ENCODE measurements at places on chromosomes 3 and 15.

GRCh38 chr3:89803711-89804110 lies 696.3 kb downstream of the EPHA3 start:
- DNase-seq: no peak

GRCh38 chr3:190306513-190307163 lies 15.6 kb downstream of the CLDN1 start:
- DNase-seq: peak; percentile 81

- DNase-seq: no peak
These were observed 817.8 kb upstream of the NECTIN3 start for GRCh38 chr3:110253794-110254193.

DNA sequence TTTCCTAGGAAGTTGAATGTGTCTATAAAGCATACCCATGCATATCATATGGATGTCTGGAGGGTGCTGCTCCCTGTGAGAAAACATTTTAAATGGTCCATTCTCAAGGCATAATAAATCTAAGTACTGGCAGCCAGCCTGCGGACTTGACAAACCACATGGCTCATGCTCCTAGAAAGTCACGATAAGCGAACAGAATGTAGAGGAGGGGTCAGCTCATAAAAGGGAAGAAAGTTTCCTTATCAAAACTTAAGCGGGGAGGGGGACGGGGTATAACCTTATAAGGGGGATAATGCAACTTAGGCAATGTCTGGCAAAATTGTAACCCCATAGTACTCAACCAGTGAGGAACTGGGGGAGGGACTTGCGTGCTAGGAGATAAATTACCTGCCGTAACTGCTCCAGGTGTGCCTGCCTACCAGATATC lies 159.8 kb upstream of the LMCD1 start:
- no peak for DNase-seq

GRCh38 chr3:35598804-35599203 lies 40.5 kb upstream of the ARPP21 start:
- no peak for DNase-seq

DNA sequence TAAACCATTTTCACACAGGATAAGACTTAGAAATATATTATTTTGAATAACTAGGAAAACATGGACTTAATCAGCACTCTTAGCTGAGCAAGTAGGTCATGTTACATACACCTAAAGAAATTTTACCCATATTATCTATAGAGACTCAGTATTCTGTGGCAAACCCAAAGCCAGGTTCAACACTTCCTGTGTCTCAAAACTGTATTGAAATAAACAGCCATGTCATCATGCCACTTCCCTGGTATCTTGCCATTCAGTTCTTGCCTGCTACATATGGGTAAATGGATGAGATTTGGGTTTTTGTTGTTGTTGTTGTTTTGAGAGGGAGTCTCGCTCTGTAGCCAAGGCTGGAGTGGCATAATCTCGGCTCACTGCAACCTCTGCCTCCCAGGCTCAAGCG lies 141.5 kb upstream of the PLXND1 start:
- DNase-seq: no peak

GRCh38 chr15:90620379-90621067 lies 90.8 kb downstream of the CRTC3 start:
- DNase-seq: peak; percentile 20

- peak; percentile 56 for DNase-seq
These were observed 16.3 kb downstream of the BMF start for GRCh38 chr15:40092256-40092978.

DNA sequence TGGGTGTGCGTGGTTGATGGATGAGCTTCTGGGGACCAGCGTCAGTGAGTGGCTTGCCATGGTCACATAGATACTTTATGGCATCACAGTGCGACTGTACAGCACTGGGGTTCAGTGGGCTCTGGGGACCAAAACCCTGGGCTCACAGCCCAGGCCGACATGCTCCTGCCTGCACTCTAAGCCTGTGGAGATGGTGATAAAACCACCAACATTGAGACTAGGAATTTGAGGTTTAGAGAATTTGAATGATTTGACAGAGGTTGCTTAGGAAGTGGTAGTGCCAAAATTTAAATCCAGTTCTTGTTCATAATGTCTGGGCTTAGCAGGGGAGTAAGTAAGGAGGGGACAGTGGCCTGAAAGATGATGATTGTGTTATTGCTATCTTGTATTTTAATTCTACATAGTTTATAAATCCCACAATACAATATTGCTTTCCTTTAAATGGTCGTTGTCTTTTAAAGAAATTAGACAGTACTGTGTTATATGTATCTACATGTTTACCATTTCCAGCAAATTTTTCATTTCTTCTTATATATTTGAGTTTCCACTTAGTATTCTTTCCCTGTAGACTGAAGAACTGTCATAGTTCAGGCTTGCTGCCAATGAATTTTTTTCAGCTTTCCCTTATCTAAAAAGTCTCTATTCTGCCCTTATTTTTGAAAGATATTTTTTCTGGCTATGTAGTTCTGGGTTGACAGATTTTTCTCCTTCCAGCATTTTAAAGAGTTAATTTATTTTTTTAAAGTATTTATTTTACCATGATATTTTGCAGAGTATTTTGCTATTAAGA lies 235.4 kb upstream of the RGMA start:
- DNase-seq: no peak

- peak; percentile 57 for DNase-seq
These were observed 64.1 kb downstream of the TLE3 start for GRCh38 chr15:70033529-70034140.

GRCh38 chr3:31896648-31897433 lies 84.2 kb downstream of the OSBPL10 start:
- DNase-seq: no peak

DNA sequence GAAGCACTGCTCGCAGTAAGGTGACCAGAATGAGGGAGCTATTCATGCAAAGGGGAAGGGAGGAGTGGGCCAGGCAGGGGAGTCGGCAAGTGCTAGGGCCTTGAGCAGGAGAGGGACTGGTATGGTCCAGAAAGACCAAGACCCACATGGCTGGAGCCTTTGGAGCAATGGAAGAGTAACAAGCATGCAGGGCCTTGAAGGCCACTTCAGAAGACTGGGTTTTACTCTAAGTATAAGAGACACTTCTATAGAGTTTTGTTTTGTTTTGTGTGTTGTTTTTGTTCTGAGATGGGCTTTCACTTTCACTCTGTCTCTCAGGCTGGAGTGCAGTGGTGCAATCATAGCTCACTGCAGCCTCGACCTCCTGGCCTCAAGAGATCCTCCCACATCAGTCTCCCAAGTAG lies 42.0 kb downstream of the BFSP2 start:
- DNase-seq: no peak

DNA sequence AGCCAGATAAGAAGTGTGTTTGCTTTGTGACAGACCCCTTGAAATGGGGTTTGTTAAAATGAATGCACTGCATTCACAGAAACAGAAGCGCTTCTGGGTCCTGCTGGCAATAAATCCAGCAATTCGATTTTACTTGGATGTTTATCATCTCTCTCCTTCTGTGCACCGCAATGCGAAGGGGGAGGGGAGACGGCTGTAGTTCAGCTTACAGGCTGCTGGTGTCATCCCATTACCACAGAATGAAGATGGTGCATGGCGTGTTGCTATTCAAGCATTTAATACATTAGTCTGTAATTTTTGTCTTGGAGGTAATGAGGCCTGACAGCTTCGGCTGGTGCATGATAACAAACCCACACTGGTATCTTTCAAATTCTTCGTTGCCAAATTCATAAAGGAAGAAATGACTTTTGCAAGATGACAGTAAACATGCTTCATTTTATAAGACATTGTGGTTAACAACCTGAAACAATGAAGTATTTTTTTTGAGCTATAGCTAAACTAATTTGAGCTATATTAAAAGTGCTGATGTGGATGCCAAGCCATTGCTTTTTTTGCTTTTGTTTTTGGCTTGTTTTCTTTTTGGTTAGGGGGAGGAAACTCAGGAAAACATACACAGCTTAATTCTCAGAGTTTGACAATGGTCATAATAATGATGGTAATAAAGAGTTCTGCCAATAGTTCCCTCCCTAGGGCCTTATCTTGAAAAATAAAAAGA lies 418.3 kb downstream of the OTOL1 start:
- peak; percentile 77 for DNase-seq

- DNase-seq: peak; percentile 68
These were observed 63.3 kb downstream of the ZNF106 start for GRCh38 chr15:42427429-42428223.

DNA sequence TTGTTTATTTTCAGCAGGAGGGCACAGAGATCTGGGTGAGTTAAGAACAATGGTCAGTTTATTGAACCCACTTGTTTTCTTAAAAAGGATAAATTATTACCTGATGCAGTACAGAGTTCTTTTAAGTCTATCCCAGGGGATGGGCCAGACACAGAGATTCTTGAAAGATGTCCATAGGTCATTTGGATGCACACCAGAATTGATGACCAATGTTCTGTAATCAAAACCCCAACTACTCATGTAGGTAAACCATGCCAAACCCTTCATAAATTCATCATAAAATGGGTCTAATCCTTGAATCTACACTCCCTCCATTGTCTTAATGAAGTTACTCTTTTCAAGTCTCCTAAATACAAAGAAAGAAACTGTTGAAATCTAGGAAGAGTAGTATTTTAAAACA lies 273.0 kb upstream of the COL8A1 start:
- DNase-seq: no peak

DNA sequence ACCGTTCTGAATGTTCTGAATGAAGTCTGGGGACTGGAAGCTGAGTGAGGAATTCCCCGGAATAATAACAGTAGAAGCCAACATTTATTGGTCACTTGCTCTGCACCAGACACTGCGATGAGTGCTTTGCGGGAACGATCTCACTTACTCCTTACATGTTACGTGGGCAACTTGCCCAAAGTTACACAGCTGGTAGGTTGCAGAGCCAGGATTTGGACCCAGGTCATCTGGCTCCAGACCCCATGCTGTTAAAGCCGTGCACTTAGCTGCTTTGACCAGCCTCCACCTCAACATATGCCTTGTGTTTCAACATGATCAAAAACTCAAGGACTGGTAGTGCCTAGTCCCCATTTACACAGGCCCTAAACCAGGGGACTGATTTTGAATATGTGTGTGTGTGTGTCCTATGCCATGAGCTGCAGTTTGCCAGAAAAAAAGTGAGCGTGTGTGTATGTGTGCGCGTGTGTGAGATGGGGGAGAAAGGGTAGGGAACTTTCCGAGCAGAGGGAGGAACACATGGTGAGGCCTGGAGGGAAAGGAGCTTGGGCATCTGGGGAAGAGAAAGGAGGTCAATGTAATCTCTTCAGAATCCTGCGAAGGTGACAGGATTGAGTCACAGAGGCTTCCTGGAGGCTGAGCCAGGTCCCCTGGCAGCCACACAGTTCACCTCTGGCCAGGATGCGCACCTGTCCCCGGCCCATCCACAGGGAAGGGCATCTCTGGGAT lies 28.9 kb downstream of the LINGO1 start:
- no peak for DNase-seq

GRCh38 chr3:54225841-54226528 lies 103.6 kb downstream of the CACNA2D3 start:
- DNase-seq: no peak

Measured in fibroblast of pulmonary artery (primary cell).